CD4-positive, alpha-beta T cell (primary cell): ENCODE measurements at places on chromosomes 12 and 14.
A peak's percentile ranks its signal among the peaks of the same experiment; 100 is the strongest.

GRCh38 chr14:22168092-22168955, 420.7 kb downstream of the DAD1 start:
- no peak for DNase-seq

- no peak for DNase-seq
These were observed 69.2 kb downstream of the PTPRQ start for GRCh38 chr12:80513211-80513610.

- DNase-seq: no peak
These were observed 37.3 kb downstream of the MGST1 start for GRCh38 chr12:16384732-16385131.

- no peak for DNase-seq
These were observed 359.8 kb downstream of the BTG1 start for GRCh38 chr12:91785655-91786498.

GRCh38 chr12:50018968-50019367, 6.3 kb downstream of the RACGAP1 start:
- DNase-seq: no peak

DNA sequence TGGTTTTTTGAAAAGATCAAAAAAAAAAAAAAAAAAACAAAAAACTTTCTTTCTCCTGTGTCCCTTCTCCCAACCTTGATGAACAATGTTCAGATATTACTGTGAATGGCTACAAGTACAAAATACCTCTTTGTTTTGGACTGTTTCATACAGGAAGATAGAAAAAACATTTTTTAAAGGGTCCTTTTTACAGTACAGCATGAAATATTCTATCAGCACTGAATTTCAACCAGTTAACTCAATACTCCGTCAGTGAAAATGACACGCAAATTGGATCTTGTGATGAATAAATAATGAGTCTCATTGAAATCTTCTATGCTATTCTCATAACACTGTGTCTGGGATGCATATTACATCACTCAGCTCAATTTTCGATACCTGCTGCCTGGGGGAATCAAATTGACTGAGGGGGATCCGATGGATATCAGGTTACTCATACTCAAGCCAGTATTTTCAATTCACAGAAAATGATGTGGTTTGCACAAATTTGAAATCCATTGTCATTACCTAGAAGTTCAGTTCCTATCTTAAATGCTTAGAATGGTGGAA, 179.6 kb downstream of the TMTC2 start:
- DNase-seq: no peak

DNA sequence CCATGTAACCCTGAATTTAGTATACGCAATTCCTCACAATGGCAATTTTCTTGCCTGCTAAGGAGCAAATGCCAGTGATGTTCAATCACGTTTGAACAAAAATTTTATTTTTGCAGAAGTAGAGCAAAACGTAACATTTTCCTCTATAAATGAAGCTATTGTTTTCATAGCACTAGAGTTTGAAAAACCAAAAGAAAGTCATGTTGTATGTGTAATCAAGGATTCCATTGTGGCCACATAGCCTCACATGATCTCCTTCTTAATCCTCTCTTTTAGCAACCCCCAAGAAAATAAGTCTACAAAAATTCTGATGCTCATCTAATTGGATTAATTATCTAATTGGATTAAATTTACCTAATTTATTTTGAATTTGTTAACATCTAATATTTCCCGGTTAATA, 1217.4 kb upstream of the FLRT2 start:
- no peak for DNase-seq

DNA sequence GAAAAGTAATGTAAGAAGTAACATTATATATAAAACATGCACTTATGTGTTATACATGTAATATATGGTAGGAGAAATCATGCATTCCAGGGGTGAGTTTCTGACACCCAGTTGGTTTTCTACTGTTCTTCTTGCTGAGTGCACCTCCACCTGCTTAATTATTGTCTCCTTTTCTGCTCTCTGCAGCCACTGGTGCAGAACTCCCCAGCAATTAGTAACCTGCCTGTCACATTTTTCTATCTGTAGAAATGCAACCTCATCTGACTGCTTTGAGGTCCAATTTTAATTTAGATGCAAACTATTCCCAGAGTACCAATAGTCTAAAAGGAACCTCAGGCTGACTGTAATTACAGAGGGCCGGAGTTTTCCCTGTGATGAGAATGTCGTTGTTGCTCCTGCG, 842.1 kb downstream of the AACS start:
- DNase-seq: no peak

GRCh38 chr14:34985740-34986139, 2.9 kb downstream of the SRP54 start:
- no peak for DNase-seq

DNA sequence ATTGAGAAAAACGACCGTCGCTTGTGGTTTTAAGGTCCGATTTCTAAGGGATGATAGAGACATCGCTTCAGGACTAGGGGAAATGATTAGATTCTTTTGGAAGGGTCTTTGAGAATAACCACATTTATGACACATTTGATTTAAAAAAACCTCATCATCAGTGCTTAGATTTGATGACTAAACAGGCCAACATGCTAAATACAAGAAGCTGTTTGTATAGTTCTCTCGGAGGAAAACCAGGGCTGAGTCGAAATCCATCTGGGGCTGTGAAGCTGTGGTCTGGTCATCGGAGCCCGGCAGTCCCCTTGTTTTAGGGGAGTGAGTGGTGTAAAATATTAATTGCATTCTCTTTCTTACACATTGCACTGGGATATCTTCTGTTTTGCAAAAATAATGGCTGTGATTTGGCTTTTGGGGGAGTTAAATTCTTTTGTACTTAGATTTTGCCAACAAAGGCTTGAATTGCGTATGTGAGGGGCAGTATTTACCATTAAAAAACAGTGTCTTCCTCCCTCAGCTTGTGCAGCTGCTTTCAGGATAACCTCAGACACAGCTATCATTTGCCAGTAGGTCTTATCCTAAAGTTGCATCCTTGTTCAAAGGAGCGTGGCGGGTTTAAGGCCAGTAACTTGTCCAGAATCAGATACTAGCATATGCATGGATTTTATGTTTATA, 550 bp downstream of the GNG2 start:
- no peak for DNase-seq

- no peak for DNase-seq
These were observed 28.0 kb upstream of the NAA30 start for GRCh38 chr14:57362361-57362760.

GRCh38 chr14:21589317-21589716, 9.4 kb upstream of the OR10G3 start:
- DNase-seq: no peak

GRCh38 chr14:57617510-57617909, 123.9 kb upstream of the CCDC198 start:
- no peak for DNase-seq

DNA sequence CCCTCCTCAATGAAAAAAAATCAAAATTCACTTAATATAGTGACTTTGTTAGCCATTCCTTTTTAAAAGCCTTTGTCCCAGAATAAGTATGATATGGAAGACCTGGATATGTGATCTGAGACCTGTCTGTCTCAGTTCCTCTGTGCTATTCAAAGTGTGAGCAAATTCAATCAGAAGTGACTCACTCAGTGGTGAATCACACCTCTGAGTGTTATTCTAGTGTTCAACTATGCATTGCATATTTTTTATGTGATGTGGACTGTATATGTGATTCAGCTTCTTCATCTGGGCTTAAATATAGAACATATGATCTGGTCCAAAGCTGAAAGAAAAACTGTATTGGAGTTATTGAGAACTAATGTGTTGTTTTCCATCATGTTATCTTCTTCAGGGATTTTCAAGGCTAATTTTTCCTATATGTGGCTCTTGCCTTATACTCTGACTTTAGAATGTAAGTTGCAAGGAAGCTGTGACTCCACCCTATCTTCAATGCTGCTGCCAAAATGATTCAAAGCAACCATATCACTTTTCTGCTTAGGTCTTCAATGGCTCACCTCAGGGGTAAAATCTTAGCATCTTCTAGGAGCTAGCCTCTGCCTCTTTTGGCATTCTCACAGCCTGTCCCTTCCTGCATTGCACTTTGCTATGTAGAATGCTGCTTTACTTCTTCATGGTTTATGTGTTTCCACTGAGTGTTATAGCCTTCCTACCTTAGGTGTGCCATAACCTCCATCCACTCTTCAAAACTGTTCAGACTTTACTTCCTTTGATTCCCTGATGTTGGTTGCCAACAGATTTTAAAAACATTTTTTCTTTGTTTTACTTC, 169.8 kb downstream of the OTOGL start:
- no peak for DNase-seq

DNA sequence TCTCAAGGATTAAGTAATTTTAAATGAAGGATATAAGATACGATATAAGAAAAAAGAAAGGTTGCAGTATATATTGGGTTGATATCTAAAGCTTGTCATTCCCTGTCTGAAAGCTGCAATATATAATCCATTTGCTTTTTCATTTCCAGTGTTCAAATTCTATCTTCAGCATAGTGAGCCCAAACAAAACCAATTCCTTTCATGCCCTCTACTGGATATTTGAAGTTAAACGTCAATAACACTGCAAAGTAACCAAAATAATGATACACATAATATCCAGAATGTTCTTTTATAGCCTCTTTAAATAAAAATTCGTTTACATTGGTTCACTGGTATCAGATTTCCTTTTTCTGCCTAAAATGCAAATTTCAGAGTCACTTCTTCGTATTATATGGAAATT, 64.5 kb upstream of the DAAM1 start:
- no peak for DNase-seq

DNA sequence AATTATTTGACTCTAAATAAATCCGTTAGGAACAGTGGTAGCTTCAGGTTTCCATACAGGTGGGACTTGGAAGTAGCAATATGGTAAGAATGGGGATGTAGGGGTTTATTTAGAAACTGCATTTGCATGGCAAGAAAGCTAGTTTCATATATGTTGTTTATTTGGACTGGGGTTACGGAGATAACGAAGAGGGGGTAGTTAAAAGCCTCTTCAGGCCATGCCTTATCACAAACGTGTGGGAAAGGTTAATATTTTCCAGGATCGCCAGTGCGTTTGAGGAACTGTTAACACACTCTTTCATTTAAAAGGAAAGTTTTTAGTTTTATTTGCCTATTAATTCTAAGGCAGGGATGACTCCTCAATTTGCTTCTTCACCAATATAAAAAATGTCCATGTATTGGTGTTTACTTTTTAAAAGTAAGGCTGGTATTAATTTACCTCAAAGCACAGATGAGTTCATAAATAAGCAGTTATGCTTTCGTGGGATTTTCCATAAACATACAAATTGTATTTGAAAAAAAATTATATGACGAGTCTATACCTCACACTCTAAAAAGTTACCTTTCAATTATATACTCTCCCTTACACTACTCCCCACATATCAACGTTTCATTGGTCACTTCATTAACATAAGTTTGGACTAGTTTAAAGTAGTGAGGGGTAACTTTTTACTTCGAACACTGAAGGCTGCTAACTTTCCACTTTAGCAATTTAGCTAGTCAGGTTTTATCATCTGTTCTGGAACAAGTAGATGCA, 814 bp downstream of the RAB2B start:
- DNase-seq: no peak

DNA sequence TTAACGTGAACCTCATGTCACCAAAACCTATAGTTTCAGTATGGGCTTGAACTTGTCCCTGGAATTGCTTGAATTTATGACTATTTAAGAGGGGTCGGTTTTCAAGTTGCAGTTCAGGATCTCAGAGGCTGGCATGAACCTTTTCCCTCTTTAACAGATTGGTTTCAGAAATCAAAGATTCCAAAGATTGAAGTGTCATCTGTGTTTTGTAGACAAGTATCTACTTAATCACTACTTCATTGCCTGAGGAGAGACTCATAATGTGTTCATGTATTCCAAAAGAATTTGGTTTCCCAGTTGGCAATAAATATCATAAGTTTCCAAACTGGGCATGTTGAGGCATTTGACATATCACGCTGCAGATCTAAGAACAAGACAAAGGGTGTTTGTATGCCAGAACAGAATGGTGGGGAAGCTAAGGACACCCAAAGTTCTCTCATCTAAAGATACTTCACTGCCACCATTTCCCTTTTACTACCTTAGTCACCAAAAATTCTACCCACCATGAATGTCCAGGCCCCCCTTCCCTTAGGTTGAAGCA, 199.5 kb downstream of the NUAK1 start:
- no peak for DNase-seq

- peak; percentile 13 for DNase-seq
These were observed 78.7 kb downstream of the NEDD1 start for GRCh38 chr12:96985515-96986362.
